ENCODE measurements at places on chromosomes 5 and 9.

GRCh38 chr5:34412736-34413135, 243.4 kb upstream of the RAI14 start:
- no peak for DNase-seq

- peak; percentile 46 for DNase-seq
These were observed at the start of gene NRG2 for GRCh38 chr5:140042643-140043507. TSS of gene NRG2 (minus strand) at chr5:140043299.

GRCh38 chr5:37915097-37915736, 75.4 kb upstream of the GDNF start:
- no peak for DNase-seq

GRCh38 chr9:100575765-100576386, 2.0 kb upstream of the CAVIN4 start:
- DNase-seq: no peak

DNA sequence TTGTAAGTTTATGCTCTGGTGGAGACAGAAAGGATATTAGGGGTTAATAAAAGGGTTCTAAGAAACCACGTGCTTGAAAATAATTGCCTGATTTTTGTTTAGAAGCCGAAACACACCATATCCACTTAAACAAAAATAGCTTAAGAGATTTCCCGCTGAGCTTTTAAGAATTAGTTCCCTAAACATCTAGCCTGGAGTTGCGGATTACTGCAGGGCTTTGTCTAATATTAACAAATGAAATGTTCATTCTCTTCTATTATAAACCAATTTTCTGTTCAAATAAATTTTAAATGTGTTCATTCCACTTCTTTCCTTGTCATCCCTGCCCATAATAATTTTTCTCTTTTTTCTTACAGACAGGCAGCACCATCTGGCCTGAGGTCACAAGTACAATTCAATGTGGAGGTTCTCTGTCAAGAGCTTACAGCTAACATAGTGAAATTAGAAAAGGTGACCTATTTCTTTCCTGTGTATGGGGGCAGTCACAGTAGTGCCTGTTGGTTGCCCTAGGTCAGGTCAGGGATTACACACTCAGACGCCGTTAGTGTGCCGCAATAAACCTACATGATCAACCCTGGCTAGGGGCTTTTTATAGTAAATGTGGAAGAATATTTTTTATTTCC, 65.3 kb downstream of the GRAMD2B start:
- no peak for DNase-seq

DNA sequence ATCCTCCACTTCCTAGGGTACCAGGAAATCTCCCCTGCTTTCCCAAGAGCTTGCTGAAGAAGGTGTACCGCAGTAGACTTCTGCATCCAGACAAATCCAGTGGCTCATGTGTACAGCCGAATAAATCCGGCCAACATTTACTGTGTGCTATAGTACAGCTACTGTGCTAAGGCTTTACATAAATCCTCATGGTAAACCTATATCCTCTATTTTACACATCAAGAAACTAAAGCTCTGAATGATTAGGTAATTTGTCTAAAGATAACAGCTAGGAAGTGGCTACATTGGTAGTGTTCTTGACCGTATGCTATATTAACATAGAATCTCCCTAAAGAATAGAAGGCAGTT, 511 bp upstream of the WDR41 start:
- no peak for DNase-seq

GRCh38 chr5:16391858-16392649, 73.5 kb downstream of the ZNF622 start:
- DNase-seq: no peak

- DNase-seq: no peak
These were observed 107.7 kb downstream of the PDE4D start for GRCh38 chr5:59785676-59786333.

- no peak for DNase-seq
These were observed 38.9 kb downstream of the SLC9A3 start for GRCh38 chr5:485113-485945.

- no peak for DNase-seq
These were observed 10.3 kb downstream of the CDC37L1 start for GRCh38 chr9:4689687-4690104.

Measured in CD4-positive, alpha-beta T cell treated with Interleukin-1 beta for 1 hour (primary cell).